Daoy (cell line): ENCODE measurements at places on chromosomes 4 and X. TPM values are rescaled to one million over a fixed set of nuclear protein-coding genes. Genes with fewer than 3 reads are reported as not detected.

- DNase-seq, result no peak
Measured at GRCh38 chr4:101086801-101087586, 260.3 kb downstream of the PPP3CA start.

- no peak for DNase-seq
Measured at GRCh38 chr4:3436048-3436797, 5.5 kb upstream of the HGFAC start.

GRCh38 chr4:3496021-3496420 is 32.9 kb downstream of the DOK7 start:
- DNase-seq, result no peak

DNA sequence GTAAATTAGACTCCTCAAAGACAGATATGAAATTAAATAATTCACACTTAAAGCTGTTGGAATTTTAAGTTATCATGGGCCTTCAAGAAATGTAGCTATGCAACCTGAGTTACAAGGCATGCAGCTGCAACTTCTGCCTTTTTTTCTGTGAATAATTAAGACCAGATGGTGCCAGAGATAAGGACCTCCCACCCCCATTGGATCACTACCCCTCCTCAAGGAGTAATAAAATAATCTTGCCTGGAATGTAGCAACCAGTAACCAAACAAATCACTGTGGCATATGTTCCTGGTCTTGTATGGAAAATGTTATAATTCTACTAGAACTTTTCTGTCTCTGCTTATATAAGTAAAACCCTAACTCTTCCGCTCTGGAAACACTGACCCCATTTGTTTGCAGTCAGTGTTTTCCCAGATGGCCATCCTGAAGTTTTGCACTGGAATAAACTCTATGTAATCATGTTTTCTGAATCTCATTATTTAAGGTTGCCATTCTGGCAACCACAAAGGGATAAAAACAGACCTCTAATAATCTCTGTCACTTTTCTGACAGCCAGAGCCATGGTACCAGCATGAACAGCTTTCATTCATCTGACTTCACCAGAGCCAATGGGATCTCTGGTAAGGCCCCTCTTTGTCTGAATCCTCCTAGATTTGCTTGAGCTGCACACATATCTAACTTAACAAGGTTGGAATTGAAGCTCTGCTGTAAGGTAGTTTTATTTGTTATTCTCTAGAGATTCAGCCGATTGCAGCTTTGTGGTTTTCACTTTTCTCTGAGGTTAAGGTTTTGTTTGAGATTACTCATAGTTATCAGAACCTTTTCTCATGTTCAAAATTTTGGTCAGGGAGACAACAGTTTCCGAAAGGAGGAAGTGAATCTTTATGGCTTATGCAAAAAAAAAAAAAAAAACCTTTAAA is 274.6 kb downstream of the NAF1 start:
- peak; percentile 1 for DNase-seq

DNA sequence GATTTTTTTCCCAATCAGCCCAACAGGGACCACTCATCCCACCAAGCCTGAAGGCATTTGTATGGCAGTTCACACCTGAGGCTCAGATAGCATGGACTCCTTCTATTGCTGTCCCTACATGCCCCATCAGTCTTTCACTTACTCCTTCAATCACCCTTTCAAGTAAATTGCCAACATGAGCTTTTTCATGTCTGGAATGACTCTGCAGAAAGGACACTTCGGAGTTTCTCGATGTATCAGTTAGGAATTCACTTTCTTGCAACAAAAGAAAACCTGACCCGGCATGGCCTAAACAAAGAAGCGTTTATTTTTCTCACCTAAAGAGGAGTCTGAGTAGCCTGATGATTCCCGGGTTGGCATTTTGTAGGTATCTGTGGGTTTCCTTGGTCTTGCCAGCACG is 38.6 kb downstream of the RXFP1 start:
- no peak for DNase-seq

DNA sequence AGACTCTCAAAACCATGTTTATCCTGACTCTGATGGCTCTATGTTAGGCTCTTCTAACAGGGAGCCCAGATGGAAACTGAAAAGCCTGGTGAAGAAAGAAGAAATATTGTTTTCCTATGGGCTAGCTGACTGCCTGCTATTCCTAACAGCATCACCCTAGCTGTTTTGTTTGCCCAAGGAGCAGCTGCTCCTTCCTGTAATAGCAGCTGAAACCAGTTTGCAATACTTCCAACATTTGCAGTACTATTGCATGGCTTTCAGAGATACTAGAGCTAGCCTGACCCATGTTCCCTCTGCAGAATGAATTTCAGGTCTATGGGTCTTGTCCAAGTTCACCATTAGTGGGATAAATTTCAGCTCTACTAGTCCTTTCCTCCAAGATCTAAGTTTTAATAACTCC is 495.2 kb downstream of the INPP4B start:
- no peak for DNase-seq

DNA sequence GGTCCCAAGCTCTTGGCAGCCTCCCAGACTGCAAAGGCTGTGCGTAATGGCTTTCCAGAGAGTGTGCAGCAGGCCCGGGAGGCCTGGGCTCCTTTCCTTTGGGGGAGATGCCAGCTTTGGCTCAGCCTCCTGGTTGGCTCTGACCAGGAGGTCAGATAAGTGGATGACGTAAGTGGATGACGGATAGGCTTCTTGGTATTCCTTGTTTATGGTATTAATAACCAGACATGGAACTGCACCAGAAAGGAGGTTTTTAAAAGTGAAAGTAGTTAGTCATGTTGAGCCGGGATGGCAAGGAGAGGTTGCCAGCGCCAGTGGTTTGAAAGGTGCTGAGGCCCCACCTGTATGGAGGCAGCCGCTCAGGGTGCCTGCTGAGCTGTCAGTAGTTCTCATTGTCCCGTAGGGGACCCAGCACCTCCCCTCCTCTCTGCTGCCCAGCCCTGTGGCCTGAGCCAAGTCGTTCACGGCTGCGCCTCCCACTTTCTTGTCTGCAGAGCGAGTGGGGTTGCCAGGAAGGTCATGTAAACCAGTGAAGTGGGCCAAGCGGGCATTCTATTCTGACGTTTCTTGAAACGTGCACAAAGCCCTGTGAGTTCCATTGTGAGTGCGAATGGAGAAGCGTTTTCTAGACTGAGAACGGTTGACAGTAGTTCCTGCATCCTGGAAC is 28.7 kb upstream of the STOX2 start:
- peak; percentile 92 for DNase-seq

- no peak for DNase-seq
Measured at GRCh38 chr4:121654738-121655137, 42.0 kb downstream of the ANXA5 start.

DNA sequence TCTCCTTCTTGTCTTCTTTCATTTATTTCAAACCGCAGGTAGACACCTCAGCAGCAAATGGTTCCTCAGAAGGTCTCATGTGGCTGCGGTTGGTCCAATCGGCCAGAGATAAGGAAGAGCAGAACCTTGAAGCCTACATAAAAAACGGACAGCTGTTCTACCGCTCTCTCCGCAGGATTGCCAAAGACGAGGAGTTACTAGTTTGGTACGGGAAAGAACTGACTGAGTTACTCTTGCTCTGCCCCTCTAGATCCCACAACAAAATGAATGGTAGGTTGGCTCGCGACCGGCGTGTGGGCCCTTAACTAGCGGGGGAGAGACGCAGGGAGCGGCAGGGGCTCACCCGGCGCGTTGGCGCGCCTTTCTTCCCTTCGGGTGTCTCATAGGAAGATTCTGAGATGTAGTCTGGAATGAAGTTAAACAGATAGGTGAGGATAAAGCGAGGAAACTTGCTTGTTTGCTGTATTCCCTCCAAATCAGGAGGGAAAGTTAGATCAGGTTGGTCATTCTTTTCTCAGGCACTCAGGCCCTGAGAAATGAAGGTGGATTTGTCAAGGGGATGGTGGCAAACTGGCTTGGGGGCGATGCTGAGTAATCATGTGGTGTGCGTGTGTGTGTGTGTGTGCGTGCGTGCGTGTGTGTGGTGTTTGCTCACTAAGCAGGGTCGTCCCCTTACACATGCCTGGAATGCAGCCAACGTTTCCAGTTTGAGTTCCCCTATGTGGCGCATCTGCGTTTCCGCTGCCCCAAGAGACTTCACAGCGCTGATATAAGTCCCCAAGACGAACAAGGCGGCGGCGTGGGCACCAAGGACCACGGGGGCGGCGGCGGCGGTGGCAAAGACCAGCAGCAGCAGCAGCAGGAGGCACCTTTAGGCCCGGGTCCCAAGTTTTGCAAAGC is 4.2 kb downstream of the PRDM8 start:
- no peak for DNase-seq

GRCh38 chrX:130975947-130976346 is 72.9 kb upstream of the ENOX2 start:
- DNase-seq, result peak; percentile 32

The MAGEA12 gene
- 53.0 and 60.6 TPM in 2 replicates for total RNA-seq

The PAGE4 gene
- total RNA-seq, result not detected in 2 replicates

The KANTR gene
- 1.5 and 3.2 TPM in 2 replicates for total RNA-seq

The PGK1 gene
- total RNA-seq, result 282 and 355 TPM in 2 replicates

The HTRA3 gene
- 0.11 and 0.27 TPM in 2 replicates for total RNA-seq

The RCHY1 gene
- 17.8 and 38.8 TPM in 2 replicates for total RNA-seq
